GDM1 (cell line): ENCODE measurements at places on chromosomes 3 and 15.

- DNase-seq, result no peak
These were observed 17.2 kb downstream of the TSPAN3 start for GRCh38 chr15:77053709-77054108.

DNA sequence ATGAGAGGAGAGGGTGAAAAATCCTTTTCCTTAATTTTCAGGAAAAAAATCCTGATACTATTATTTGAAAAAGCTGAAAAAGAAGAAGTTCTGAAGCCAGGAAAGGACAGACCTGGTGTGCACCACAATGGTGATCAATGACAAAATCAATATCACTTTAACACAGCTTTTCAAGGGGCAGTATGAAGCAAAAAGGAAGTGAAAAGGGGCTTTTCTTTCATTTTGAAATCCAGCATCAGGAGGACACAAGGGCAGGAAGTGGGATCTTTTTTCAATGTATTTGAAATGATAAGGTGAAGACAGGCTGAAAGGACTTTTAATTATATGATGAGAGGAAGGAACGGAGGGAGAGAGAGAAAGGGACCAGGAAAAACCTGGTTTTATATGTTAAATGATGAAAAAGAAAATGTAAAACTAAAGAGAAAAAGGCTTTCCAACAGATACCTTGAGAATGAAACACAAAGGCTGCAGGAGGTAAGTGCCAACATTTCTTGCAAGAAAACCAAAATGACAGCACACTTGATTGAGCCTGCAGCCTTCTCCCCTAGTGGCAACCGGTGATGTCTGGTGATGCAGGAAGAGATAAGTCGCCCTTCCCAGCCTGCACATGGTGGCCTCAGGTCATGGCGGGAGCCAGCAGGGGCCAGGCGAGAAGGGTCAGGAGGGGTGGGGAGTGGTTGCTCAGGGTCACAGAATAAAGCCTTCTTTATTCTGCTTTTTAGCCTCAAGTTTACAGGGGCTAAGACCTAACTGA is 236.7 kb upstream of the WNT5A start:
- no peak for DNase-seq

GRCh38 chr3:139117136-139117675 is 72.5 kb upstream of the PRR23C start:
- DNase-seq, result no peak

- DNase-seq, result no peak
These were observed 48.7 kb downstream of the BSN start for GRCh38 chr3:49602877-49603411.

DNA sequence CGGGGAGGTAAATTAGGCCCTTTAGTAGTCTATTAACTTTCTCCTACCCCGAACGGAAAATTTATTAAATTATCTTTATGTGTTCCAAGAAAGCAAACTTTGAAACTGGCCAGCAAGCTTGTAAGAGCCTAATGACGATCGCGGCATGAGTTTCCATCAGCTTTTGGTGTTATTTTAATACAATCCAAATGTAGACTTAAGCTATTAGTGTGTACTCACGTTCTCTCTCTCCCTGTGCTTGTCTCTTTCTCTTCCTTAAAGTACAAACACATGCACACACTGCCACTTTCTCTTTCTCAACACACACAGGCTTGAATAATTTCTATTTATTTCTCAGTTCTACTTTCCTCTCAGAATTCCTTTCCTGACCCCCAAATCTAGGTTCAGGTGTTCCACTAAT is 108.8 kb upstream of the MME start:
- no peak for DNase-seq

DNA sequence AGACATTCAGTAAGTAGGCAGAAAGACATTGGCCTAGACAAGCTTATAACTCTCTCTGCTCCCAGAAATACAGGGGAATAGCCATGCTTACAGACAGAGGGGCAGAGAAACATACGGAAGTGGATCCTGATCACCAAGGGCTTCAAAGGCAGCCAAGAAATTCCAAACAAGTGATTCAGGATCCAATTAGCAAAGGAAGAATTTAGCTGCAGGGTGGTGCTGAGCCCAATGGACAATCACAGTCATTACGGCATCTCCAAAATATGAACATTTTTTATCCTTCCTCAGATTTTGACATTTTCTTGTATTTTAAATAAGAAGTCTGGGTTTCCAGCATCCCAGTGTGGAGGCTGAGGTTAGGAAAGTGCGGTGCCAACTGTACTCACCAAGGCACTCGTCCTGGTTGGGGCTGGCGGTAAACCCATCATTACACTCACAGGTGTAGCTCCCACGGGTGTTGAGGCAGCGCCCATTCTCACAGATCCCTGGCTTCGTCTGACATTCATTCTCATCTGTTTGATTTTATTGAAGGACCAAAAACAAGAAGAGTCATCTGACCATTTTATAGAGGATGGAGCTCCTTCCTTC is 96.8 kb downstream of the DUT start:
- no peak for DNase-seq

GRCh38 chr3:155356594-155357370 is 63.3 kb upstream of the STRIT1 start:
- DNase-seq, result no peak

GRCh38 chr15:90106522-90107117 is 4.4 kb upstream of the IDH2 start:
- no peak for DNase-seq
